ENCODE measurements at places on chromosomes 6 and 20.
A peak's percentile ranks its signal among the peaks of the same experiment; 100 is the strongest.

- DNase-seq: no peak
Measured at GRCh38 chr6:160583794-160584193, 80.3 kb downstream of the LPA start.

DNA sequence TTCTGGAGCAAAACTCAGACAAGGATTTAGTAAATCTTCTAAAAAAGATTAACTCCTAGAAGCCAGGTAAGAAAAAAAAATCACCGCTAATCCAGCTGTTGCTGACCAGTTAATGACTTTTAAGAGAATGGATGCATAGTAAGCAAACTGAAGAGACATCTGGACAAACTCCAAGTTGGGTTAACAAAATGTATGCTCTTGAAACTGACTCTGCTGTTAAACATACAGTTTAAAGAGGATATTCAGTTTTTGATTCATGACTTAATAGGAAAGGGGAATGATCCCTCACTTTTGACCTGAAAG is 70.4 kb downstream of the PLAGL1 start:
- DNase-seq: no peak

DNA sequence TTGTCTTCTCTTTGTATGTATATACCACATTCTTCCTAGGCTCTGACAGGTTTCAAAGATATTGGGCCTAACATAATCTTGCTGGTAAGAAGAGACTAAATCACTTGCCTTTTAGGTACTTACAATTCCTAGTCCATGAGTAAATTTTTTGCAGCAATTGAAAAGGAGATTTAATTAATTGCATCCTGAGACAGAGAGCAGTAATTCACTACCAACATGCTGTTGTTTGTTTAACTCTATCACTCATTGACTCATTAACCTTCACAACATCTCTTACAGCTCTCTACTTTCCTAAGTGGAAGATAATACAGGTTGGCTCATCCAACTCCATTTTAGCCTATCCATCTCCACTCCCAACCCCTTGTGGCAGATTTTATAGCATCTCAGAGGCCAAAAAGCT is 280.4 kb downstream of the ALDH8A1 start:
- no peak for DNase-seq

- no peak for DNase-seq
Measured at GRCh38 chr6:109260126-109260525, 122.1 kb downstream of the CD164 start.

DNA sequence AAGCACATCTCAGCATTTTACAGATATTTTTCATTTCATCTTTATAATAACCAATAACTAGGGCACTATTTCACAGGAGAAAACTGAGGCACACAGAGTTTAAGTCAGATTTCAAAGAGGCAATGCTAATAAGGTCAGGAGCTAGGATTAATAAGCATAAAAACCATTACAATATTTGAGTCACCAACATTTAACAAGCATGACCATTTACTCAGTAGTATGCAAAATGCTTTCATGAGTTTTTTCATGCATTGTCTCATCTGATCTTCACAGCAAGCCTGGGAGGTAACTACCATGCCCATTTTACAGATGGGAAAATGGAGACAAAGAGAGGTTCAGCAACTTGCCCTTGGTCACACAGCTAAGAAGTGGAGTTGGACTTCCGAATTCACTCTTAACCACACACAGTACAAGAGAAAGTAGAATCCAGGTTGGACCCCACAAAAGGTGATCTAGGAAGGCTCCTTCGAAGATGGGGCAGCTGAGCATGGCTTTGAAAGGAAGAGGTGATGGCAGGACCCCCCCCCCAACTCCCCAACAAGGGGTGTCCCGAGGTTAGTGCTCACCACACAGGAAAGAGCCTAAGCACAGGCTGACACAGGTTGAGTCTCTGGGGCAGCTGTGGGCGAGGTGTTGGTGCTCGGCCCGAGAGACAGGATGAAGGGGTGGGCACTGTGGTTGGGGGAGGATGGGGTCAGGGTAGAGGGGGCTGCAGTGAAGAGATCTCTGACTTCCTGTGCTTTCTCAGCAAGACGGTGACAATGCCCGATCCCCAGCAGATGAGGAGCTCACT is 108.8 kb downstream of the PREX1 start:
- DNase-seq: no peak

GRCh38 chr20:7257692-7258466 is 490.4 kb downstream of the BMP2 start:
- DNase-seq: no peak

- no peak for DNase-seq
Measured at GRCh38 chr6:143195349-143195845, 134.7 kb downstream of the AIG1 start.

DNA sequence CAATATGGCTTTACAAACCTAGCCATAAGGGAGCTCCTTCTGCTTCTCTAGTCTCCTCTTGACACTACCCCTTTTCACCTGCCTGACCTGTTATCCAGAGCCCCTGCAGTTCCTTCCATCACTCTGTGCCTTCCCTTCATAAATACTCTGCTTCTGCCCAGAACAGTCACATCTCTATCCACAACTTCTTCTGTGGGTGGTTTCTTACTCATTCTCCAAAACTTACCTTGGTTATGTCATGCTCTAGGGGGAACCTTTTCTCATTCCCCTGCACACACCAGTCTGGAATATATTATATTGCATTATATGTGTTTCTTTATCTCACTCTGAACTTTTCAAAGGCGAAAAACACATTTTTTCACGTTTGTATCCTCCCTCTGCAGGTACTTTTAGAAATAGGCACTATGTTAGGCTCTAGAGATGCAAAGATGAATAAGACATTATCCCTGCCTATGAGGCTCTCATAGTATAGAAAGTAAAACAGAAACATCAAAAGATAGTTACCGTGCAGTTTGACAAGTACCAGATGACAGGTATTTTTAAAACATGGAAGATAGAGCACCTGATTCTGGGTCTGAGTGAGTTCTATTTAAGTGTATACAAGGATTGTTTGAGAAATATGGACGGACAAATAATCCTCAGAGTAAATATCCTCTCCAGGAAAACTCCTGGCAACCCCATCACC is 51.5 kb downstream of the AIG1 start:
- DNase-seq: no peak

GRCh38 chr6:139647016-139647415 is 272.6 kb upstream of the CITED2 start:
- no peak for DNase-seq

- no peak for DNase-seq
Measured at GRCh38 chr6:84457276-84457675, 229.8 kb upstream of the CEP162 start.

- DNase-seq: no peak
Measured at GRCh38 chr20:61659994-61660346, 405.7 kb downstream of the TAF4 start.

- DNase-seq: no peak
Measured at GRCh38 chr20:33474097-33474873, 15.6 kb upstream of the CBFA2T2 start.

DNA sequence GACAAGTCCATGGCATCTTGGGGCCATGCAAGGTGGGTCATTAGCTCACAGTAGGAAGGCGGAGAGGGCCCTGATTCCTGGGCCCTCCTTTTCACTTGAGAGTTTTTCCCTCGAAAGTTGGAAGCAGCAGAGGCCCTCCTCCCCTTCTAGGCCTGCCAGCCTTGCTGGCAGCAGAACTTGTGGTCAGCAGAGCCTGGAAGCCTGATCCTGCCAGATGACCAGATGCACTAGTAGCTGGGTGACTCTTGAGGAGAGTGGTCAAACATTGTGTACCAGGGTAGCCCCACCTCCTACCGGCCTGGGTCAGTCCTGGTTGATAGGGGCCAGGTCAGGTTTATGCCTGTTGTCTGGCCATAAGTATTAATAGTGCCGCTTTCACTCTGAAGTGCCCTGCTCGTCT is 3.8 kb upstream of the HMGA1 start:
- no peak for DNase-seq

- no peak for DNase-seq
Measured at GRCh38 chr6:20217324-20217855, 5.1 kb upstream of the MBOAT1 start.

DNA sequence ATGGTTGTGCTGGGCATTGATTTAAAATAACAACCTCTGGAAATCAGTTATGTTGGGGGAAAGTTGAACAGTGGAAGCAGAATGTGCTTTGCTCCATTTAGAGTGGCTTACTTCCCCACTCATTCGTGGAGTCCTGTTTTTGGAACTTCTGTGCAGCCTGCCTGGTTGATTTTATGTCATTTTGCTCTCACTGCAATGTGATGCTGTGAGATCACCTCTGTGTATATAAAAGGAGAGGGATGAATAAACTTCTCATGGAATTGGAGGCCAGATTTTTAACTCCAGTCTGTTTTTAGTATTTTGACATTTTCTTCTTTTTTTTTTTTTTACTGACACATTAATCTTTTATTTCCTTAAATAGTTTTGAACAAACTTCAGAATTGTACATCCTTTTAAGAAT is 139.0 kb downstream of the FNDC1 start:
- no peak for DNase-seq

- DNase-seq: no peak
Measured at GRCh38 chr6:152478377-152479010, 158.7 kb downstream of the SYNE1 start.

DNA sequence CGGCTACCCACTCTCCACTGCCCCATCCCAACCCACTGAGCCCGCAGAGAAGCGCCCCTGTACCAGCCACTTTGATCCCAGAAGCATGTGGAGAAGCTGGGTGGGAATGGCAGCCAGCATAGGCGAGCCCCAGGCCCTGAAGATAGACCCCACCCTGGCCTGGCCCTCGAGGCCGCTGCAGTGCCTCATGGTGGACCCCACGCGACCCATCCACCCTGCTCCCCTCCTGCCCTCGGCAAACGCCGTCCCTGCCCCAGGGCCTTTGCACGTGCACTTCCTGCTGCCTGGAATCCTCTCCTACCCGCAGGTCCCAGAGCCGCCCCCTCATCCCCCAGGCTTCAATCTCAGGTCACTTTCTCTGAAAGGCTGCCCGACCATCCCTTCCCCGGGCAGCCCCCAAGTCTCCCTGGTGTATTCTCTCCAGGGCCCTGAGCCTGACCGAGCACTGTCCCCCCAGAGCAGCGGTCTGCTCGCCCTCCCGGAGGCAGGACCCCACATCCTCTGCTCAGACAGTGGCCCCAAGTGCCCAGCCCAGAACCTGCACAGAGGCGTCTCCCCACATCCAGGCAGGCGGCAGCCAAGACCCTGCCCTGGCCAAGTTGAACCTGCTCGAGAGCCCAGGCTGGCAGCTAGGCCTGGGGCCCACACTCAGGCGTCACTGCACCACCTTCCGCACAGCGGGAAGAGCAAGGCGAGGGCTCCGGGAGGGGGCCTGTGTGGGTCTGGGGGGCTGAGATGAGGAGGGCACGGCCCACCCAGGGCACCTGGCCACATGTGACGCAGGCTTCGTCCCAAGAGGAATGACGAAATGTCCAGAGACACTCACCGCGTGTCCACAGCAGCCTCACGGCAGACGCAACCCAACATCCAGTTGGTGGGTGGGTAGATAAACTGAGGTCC is 14.0 kb downstream of the KCNQ2 start:
- DNase-seq: no peak

GRCh38 chr6:41546866-41547798 is 951 bp downstream of the FOXP4 start:
- no peak for DNase-seq

DNA sequence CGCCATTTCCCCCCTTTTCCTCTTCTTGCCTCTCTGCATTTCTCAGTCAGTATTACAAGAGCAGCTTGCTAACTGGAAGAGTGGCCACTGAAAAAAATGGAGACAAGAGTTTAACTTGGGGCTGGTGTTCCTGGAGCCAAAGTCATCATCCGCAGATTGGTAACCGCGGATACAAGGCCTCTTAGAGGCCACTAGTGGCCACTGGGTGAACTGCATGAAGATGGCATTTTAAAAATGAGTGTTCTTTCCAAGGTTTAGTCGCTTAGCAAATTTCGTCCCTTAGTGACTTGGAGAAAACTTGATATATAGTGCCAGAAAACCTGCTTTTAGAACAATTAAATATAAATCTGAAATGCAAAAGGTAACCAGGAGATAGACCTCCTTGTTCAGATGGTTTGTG is 4.8 kb downstream of the F13A1 start:
- DNase-seq: no peak

DNA sequence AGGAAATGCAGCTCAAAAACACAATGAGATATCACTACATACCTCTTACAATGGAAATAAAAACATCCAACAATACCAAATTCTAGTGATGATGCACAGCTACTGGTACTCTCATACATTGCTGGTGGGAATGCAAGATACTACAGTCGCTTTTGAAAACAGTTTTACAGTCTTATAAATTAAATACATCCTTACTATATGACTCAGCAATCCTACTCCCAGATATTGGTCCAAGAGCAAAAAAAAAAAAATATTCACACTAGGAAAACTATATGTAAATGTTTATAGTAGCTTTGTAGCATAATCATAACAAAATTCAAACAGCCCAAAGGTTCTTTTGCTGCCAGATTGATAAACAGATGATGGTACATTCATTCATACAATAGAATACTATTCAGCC is 217.4 kb upstream of the FAM83B start:
- no peak for DNase-seq

GRCh38 chr6:166567107-166567506 is 19.4 kb downstream of the RAMACL start:
- peak; percentile 99 for DNase-seq

DNA sequence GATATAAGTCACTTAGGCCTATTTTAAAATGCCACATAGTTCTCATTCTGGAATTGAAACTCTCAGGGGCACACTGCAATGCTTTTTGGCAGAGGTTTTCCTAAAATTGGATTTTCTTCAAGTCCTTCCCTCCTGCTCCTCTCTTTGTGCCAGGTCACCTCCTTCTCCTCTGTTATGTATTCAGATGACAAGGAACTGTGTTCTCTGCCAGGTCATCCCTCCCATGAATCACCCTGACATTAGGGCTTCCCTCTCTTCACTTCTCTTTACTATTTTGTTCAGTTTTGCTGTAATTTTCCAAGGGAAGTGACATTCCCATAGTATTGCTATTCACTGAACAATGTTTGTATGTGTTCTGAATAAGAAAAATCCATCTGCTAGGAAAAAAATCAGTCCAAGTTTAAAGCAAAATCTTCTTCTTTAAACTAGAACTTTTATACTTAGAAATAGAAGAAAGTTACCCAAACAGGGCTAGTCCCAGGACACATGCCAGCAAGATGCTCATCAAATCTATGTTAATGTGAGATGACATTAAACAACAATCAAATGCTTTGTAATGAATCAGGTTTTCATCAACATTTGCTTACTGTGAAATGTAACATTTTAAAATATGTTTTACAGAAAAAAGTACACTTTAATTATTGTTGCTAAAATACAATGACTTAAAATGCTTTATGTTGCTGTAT is 461.1 kb downstream of the MMUT start:
- peak; percentile 26 for DNase-seq

DNA sequence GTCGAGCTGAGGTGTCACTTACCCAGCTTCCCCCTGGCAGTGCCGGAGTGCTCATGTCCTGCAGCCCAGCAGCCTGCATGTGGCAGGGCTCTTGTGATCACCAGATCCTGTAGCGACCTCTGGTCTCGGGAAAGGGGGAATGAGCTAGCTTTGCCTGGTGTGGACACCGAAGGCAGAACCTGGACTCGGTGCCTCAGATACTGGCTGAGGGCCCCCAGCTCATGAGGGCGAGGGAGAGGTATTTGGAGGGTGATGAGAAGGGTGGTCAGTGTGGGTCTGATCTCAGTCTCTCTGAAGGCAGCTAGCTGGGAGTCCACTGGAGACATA is 26.3 kb downstream of the SUN5 start:
- no peak for DNase-seq

Measured in skeletal muscle cell (primary cell).